Suppressor macrophage treated with lipopolysaccharide for 1 hour (primary cell): ENCODE measurements at places on chromosomes 6 and 20.

DNA sequence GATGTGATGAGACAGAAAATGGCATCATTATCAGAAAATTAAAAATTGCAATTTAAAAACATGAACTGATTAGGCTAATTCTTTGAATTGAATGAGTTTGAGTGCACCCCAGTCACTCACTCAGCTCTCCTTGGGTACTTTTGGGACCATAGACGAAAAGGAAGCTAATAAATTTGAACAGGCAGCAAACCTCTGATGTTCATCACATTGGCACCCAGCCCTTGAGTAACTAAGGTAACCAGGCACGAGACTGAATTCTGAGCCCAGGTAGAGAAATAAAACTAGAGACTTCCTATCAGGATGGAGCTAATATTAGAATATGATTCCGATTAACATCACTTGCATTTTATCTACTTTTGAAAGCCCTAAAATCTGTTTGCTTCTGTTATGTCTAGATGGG lies 80.9 kb upstream of the ISM1 start:
- no peak for DNase-seq

GRCh38 chr6:137749696-137750211 lies 117.3 kb upstream of the TNFAIP3 start:
- DNase-seq: peak; percentile 62

DNA sequence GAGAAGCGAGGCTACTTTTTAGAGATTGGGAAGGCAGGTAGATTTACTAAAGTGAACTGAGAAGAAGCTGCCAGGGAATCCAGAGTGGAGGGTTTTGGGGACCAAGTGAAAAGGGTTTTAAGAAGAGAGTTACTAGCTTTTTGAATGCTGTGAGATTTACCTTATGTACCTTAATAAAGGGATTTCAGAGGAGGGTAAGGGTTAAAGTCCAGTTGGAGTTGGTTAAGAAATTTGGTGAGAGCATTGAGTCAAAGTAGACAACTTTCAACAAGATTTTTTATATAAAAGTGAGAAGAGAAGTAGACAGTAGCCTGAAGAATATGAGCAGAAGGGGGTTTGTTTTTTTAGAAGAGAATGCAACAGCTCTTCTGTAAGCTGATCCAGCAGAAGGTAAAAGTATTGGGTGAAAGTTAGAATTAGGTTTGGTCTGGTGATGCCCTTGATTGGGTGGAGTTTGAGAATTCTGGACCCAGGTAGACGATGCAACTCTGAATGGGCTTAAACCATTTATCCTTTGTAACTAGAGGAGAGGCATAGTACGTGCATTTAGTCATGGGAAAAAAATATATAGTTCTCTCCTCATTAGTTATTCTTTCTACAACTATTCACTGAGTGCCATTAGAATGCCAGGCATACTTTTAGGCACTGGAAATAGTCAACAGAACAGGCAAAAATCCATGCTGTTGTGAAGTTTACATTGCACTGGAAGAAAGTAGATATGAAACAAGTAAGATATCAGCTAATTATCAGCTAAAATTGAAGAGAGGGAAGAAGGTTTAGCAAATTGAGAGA lies 44.8 kb downstream of the ATRN start:
- no peak for DNase-seq

DNA sequence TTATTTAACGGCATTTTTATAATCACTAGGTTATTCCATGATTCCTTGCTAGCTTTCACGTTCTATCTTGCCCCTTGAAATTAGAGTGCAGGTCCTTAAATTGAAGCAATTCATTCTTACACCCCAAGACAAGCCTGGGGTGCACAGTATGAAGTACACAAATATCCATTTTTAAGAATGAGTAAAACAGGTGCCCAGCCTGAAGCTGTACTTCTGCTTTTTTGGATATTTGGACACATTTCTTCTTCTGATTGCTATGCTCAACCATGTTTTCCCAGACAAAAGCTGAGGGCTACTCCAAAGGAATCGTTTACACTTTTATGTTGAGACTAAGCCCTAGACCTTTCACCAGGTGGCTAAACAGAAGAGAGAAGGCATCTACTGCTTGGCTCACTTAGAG lies 7.9 kb upstream of the TAGAP start:
- no peak for DNase-seq

DNA sequence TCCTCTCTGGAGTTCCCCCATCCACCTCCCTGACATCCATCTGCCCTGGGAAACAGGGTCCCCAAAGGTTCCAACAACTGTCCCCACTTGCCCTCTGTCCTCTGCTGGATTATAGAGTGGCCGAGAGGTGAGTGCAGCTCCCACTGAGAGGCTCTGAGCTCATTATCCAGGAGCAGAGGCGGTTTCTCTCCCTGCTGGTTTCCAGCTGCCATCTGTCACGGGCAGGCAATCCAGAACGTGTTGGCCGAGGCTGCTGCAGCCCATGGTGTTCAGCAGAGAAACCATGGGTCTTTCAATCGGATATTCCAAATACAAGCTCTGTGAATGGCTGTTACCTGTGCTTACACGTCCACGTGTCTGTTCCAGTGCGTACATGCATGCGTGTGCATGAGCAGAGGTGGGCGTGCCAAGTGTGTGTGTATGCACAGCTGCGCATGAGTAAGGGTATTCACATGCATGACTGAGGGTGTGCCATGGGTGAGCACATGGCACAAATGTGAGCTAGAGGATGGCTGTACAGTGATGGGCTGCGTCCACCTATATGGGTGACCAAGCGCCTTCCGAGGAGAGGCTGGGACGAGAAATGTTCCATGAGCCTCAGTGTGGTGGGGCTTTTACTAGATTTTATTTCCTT lies 183.7 kb upstream of the PMEPA1 start:
- DNase-seq: no peak
